GM12892 (cell line): ENCODE measurements at places on chromosomes 13 and 19.

DNA sequence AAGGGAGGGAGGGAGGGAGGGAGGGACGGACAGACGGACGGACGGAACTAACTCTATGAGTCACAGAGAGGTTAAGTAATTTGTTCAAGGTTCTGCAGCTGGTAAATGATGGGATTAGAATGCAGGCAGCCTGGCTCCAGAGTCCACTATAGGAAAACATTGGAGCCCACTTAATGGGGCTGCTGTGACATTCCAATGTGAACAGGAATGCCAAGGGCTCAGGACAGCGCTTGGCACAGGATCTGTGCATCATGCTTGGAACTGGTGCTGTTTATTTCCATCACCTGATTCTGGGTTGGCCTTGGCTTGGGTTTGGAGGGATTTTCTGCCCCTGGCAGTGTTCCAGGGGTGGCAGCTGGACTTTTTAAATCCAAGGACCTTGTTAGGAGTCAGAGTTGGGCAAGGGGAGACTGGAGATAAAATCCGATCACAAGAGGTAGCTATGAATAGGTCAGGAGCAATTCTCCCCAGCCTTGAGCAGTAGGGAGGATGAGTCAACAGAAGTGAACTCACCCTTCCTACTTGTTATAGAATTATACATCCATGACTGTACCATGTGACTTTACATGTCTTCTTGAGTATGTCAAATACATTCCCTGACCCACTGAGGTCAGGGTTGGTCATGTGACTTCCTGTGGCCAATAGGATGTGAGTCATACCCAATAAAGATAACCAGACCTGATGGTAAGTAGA lies 7.8 kb upstream of the HIF3A start:
- DNase-seq: no peak

GRCh38 chr13:24207841-24208667 lies 47.5 kb downstream of the SPATA13 start:
- DNase-seq: no peak

GRCh38 chr19:28586474-28586873 lies 626.5 kb downstream of the UQCRFS1 start:
- DNase-seq: no peak

- DNase-seq: no peak
These were observed 76.2 kb downstream of the SACS start for GRCh38 chr13:23357349-23357748.

- DNase-seq: no peak
These were observed 30.6 kb upstream of the NDUFS7 start for GRCh38 chr19:1353144-1353543.

DNA sequence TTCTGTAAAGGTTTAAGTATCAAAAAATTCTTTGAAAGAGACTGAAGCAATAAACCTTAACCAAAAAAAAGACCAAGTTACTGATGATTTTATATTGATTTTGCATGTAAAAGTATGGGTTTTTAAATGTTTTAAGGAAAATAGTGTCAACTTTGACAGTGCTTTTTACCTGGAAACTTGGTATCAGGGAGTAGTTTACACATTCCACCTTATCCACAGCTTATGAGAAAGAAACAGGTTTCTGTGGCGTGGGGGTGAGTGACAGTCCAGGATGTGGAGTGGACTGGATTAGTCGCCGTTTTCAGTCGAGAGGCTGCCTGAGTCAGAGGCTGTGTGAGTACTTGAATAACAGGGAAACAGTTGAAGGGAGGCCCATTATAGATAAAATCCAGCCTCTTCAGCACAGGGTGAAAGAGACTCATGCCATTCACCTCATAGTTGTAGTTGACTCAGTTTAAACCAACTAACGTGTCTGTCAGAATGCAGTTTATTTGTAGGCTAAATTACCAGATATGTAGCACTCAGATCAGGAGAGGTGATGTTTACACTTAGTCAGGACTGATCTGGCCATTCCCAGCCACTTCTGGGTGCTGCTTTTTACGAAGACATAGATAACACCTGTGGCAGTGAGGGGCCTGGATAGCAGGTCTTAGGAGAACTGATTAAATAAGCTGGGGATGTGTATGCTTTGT lies 595 bp upstream of the GPR183 start:
- no peak for DNase-seq

GRCh38 chr13:44322928-44323327 lies 50.7 kb upstream of the SERP2 start:
- DNase-seq: no peak

GRCh38 chr13:72507416-72508199 lies 219.8 kb downstream of the MZT1 start:
- DNase-seq: no peak
